Sigmoid colon (tissue), 7 donors: ENCODE measurements at places on chromosomes 2 and 18. TPM values are rescaled to one million over a fixed set of nuclear protein-coding genes. Genes with fewer than 3 reads are reported as not detected.

DNA sequence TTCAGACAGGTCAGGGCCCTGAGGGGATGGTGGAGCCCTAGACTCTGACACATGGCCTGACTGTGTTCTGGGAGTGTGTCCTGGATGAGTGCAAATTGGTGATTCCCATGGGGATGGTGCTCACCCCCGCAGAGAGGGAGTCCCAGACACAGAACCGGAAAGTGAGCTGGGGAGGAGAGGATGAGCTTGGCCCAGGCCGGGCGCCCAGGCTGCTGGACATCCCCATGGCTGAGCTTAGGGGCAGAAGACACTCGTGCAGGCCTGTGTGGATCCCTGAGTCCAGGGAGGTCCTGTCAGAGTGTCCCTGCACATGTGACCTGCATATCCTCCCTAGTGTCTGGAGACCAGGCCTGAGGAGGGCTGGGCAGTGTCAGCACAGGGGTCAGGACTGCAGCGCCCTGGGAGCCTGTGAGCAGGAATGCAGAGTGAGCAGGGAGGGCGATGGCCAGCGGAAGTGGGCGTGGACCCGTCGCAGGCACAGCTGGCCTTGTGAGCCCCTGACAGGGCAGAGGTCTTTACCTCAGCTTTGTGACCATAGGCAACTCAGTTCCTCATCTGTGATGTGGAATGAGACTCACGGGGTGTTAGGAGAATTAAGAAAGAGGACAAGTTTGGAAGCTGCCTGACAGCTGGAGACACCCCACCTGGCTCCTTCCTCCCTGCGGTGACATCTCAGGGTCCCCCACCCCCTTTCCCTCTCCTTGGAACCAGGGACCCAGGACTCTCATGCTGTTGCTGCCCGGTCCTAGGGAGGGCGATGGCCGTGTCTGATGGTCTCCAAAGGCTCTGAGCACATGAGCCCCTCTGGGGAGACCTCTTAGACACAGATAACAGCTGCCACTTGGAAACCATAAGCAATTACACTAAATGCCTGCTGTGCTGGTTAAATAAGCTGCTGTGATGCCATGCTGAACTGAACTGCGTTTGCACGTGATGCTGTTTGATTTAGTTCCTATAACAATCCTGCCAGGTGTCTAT lies 62.6 kb upstream of the HS6ST1 start:
- DNase-seq = peak; percentile 61
- H3K27me3 ChIP-seq = no peaks in the 10 kb centered on the region
- H3K4me1 ChIP-seq = peaks cover 51% of the 10 kb centered on the region
- no peak overlapping the region for H3K27ac ChIP-seq

- H3K4me3 ChIP-seq = no peak overlapping the region
- H3K27ac ChIP-seq = no peak overlapping the region
- no peaks in the 10 kb centered on the region for H3K4me1 ChIP-seq
- no peaks in the 10 kb centered on the region for H3K36me3 ChIP-seq
These were observed 49.0 kb upstream of the TMEM18 start for GRCh38 chr2:726169-726568.

- no peak overlapping the region for H3K27ac ChIP-seq
- H3K4me3 ChIP-seq = no peak overlapping the region
- DNase-seq = no peak
- no peaks in the 10 kb centered on the region for H3K27me3 ChIP-seq
These were observed 41.4 kb downstream of the STEAP3 start for GRCh38 chr2:119264781-119265692.

Gene TTC27
- 8.9 TPM for polyA plus RNA-seq

Gene SLC8A1
- polyA plus RNA-seq = 0.69 TPM
